RWPE1 (cell line): ENCODE measurements at places on chromosomes 1 and 21.
A peak's percentile ranks its signal among the peaks of the same experiment; 100 is the strongest.

GRCh38 chr1:3107201-3107600 is 38.2 kb downstream of the PRDM16 start:
- DNase-seq: no peak

GRCh38 chr1:203992440-203992839 is 80.5 kb upstream of the SOX13 start:
- no peak for DNase-seq

DNA sequence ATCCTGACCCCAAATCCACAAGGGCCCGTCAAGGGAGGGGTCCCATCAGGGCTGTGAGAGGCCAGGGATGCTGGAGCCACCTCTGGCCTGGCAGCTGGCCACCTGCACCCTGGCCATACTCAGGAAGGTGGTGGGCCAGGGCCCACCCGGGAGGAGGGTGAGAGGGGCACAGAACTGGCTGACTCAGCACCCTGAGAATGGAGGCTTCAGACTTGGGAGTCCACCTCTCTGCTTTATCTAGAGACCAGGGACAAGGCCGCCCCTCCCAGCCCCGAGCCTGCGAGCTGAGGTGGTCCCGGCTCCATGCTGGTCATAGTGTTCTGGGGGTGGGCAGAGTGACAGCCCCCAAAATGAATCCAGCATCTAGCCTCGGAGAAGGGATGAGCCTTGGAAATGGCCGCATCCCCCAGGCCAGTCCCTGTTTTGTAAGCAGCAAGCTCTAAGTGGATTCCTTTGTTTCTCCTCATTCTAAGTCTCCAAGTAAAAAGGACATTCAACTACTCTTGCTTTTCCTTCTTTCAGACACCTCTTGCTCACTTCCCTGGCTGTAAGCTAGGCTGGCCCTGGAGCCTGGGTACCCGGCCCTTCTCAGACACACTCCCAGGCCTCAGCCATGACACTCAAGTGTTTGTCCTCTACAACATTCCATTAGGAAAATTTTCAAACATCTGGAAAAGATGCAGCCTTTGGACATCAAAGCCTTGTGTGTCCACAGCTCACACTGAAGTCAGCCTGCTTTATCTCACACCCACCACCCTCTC is 12.3 kb downstream of the WNT3A start:
- no peak for DNase-seq

DNA sequence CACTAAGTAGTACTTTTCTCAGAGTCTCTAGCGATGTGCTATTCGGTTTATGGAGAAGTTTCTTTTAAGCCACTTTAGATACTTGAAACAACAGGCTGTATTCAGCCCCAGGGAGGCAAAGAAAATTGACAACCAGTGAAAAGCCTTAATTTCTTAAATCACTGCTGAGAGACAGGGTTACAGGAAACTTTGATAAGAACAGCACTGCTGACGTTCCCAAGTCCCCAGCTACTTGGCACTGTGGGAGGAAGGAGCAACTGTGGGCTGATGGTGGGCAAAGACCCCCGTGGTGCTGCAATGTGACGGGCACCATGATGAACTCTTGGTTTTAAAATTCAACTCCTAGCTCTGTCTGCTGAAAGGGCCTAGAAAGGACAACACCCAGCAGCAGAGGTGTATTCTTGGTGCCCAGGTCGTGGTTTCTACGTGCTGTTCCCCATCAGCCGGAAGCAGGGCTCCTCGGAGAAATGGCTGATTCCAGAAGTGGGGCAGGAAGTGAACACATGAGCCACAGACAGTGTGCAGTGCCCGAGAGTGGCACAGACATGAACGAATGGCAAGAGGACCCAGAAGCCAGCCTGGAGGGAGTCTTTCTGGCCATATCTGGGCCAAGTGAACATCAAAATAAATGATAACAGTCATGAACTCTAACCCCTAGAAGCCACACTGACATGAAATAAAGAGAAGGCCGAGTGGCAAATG is 5.3 kb downstream of the PTTG1IP start:
- no peak for DNase-seq

DNA sequence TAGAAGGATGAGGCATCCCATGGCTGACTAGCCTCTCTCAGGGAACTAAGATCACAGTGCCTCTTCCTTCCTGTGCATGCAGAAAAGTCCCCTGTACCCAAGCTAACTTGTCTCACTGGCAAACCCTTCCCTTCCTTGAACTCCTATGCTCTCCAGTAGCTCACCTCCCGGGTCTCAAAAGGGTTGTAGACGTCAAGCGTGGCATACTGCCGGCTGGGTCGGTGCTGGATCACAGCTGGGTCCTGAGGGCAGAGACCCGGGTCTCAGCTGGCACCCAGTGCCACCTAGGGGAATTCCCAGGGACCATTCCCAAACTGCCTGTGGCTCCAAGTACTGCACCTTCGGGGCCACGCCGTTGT is 688 bp downstream of the SCAMP3 start:
- no peak for DNase-seq

DNA sequence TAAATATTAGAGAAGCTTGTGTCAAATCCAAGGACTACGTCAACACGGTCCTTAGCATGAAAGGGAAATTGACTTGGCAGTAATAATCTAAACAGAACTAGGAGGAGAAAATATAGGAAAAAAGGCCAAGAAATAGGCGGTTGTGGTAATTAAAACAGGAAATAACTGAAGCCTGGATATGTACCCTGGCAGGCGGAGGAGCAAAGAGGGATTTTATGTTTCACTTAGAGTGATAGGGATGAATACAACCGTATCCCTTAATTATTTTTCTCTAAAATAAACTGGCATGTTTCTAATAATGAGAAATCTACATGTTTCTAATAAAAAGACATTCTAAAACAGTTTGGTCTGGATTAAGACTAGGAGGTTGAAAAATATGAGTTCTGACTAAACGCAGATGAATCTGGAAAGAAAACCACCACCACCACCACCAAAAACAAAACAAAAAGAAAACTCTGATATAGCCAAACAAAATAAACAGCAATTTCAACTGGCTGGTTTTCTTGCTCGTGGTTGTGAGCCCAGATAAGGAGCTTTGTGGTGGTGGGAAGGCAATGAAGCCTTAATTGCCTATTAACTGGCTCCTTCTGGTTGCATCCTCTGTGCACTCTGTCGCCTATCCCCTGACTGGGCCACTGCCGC is 334.2 kb upstream of the SNX7 start:
- no peak for DNase-seq

DNA sequence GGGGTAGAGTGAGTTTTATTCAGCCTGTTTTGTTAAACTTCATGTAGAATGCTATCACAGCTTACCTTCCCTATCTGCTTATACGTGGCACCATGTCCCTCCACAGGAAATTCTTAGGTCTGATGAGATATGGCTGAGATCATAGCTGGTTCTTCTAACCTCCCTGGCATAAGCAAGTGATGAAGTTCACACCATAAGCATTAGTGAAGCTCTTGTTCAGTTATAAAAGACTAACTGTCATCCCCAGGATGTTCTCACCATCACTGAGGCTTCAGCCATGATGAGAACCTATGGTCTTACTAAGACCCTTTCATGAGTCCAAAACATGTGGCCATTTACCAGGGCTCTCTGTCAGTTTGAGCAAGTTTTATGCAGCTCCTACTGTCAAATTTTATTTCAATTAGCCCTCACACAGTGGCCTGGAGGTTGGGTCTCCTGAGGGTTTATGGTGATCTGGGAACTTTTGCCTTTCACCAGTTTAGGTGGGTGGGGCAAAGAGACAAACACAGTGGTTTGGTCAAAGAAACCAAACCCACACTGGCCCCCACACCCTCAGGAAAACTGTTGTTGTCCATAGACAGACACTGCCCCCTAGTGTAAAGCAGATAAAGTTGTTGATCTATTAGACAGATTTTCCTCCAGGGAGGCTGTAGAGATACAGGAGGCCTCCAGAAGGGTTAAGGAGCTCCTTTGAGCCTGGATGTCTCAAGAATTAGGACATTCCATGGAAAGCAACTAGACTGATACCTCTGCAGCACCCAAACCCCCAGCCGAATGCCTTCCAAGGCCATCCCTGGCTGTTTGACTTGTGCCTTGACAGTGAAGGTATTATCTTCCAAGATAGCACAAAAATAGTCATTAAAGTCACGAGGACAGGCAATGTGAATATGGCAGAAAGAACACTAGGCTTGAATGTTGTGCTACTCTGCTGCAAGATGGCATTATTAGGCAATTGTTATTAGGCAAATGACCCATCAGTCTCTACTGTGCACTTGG is 5.0 kb downstream of the SLC22A15 start:
- peak; percentile 43 for DNase-seq

DNA sequence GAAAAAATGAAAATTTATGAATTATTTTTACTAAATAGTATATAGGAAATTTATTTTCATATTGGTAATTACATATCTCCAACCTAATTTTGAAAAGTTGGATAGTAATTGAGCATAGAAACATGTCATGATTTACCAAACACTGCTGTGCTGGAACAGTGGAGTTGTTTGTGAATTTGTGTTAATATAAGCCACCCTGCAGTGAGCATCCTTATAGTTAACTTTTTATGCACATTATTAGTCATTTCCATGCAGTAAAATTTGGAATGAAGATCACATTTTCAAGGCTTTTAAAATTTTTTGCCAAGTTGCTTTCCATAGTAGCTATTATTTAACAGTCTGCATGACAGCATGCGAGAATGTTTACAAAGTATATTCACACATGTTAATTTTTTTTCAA is 78.3 kb downstream of the VPS26C start:
- DNase-seq: no peak

- no peak for DNase-seq
These were observed at the start of gene ZNF648 for GRCh38 chr1:182061594-182061993. TSS of gene ZNF648 (minus strand) at chr1:182061712. CDS start at chr1:182058010, 3,702 bp downstream.

DNA sequence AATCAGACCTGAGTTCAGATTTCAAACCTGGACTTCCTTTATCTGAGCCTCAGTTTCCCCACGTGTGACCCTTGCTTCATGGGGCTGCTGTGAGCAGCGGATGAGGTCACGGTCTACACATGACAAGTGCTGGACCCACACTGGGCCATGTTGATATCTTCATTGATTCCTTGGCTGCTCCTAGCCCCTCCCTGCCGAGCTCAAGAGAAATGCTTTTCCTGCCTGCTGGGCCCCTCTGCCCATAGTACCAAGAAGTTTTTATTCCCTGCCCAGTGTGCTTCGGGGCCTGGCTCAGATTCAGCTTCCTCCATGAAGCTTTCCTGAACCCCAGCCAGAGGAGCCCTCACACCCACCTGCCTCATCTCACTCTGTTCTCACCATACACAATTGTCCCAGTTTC is 181.6 kb downstream of the PTPRU start:
- no peak for DNase-seq

- DNase-seq: no peak
These were observed 3.2 kb upstream of the DISP1 start for GRCh38 chr1:222811671-222812070.

- no peak for DNase-seq
These were observed 126.4 kb downstream of the PTPRU start for GRCh38 chr1:29362764-29363163.

- DNase-seq: no peak
These were observed 50.0 kb upstream of the SYT6 start for GRCh38 chr1:114203595-114204128.

DNA sequence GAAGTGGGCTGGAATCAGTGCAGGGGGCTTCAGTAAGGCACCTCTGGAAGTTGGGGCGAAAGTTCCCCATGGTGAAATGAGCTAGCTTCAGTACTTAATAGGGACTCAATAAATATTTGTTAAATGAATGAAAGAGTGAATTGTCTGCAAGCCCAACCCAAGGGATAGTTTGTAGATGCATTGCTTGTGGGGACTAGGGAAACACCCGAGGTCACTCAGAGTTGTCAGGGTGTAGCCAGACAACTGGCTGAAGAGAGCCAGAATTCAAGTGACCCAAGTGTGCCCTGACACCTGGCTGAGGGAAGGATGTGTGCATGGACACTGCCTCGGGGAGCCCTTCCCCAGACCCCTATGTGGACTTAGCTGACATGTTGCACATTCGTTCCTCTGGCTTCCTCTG is 1.3 kb upstream of the SLC26A9 start:
- no peak for DNase-seq

DNA sequence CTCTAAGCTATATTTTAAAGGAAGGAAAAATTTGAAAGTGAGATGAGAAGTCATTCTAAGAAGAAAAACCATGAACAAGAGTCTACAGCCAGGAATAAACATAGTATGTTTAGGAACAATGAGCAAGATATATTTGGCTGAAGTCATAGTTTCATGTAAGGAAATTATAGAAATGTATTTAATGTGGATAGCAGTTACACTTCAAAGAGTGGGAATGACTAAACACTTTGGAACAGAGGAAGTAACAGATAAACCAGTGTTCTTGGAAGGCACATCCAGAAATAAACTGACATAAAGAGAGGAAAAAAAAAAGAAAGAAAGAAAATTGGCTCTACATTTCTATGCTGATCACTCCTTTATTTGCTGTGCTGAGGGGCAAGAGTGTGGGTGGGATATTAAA is 18.0 kb downstream of the C8A start:
- DNase-seq: no peak

DNA sequence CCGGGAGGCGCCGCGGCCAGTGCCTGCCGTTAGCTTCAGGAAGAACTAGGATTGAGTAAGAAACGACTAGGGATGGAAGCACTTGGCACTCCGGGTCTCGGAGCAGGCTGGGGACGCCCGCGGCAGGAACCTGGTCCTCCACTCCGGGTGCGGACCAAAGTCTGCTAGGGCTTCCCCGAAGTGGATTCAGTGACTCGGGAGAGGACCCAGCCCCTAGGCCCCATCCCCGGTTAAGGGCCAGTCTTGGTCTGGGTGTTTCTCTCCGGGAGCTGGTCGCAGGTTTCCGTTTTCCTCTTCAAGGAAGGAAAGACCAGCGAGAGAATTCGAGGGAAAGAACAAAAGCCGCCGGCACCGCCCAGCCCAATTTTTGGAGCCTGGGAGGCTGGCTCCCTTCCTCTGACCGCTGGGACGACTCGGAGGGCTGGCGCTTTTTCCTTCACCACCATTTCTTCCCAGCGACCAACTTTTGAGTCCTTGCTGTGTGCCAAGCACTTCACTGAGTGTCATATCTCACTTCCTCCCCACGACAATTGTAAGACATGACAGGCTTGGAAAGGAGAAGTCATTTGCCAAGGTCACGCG is 16.8 kb upstream of the STMN1 start:
- DNase-seq: no peak

GRCh38 chr1:221527302-221527701 is 214.6 kb downstream of the DUSP10 start:
- DNase-seq: no peak

DNA sequence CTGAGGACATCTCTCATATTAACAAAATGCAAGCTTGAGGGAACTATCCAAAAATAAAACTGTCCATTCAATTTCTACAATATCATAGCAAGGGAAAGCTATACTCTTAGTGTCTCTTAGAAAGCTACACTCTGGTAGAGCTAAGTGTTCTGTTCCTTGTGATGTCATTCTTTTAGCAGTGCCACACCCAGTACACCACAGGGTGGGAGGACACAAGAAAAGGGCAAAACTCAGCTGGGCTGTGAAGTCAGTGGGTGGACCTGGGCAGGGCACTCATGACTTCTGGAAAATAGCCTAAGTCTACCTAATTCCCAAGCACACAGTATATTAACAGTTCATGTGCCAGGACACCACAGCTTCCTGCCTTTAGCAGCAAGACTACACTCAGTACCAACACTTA is 42.2 kb upstream of the TNFSF4 start:
- no peak for DNase-seq
